Cortex of kidney (tissue), 1 donor: ENCODE measurements at places on chromosomes 7 and 10.

- DNase-seq = no peak
Measured at GRCh38 chr7:105246256-105246655, 142.5 kb downstream of the SRPK2 start.

GRCh38 chr7:47343061-47343455, 238.9 kb downstream of the TNS3 start:
- no peak for DNase-seq

DNA sequence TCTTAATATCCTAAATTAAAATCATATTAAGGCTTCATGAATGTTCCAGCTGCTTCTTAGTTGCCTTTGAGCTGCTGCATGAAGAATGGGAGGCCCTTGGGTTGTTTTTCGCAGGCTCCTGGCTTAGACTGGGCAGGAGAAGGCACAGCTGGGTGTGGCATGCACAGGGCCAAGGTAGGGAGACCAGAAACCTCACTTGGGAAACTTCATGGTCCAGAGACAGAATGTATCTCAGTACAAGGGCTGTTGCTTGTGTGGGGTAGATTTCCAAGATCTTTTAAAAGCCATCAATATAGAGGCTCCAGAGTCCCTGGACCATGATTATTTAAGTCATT, 49.9 kb downstream of the BUB3 start:
- no peak for DNase-seq

GRCh38 chr10:104260775-104261115, 6.1 kb downstream of the GSTO1 start:
- DNase-seq = no peak

GRCh38 chr7:159113056-159113455, 31.6 kb downstream of the VIPR2 start:
- no peak for DNase-seq

- DNase-seq = no peak
Measured at GRCh38 chr7:157612009-157612663, 275.3 kb downstream of the DNAJB6 start.

DNA sequence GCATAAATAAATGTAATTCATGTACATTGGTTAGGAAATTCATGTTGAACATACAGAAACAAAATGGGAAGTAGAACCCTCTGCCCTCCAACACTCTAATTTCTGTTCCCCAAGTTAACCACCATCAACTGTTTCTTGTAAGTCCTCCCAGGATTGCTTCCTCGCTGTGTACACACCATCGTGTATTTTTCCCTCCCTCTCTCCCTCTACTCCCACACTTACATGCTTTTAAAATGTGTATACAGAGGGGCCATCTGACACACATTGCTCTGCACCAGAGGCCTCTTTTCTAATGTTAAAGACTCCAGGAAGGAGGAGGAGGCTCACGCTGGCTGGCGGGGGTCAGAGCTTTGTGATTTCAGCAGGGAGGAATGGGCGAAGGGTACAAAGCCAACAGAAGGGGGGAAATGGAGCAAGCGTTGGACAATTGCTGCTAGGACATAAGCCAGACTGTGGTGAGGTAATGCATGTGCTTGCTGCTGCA, 1.9 kb upstream of the EPHA1 start:
- no peak for DNase-seq

GRCh38 chr10:51260376-51260775, 186.1 kb downstream of the PRKG1 start:
- DNase-seq = no peak

GRCh38 chr10:71255808-71256660, 43.7 kb downstream of the UNC5B start:
- DNase-seq = no peak

GRCh38 chr10:77915319-77916105, 11.0 kb downstream of the DLG5 start:
- DNase-seq = no peak

- no peak for DNase-seq
Measured at GRCh38 chr7:41006306-41006995, 696.4 kb downstream of the INHBA start.
